GM12878 (cell line): ENCODE measurements at places on chromosomes 4 and X. TPM values are rescaled to one million over a fixed set of nuclear protein-coding genes. Genes with fewer than 3 reads are reported as not detected.

Gene SPANXD
- total RNA-seq: not detected in 2 replicates

Gene FGB
- 2.0 and 2.7 TPM in 2 replicates for total RNA-seq

Gene TMEM144
- 1.8 and 2.6 TPM in 2 replicates for total RNA-seq

Gene SHROOM4
- total RNA-seq: 0.03 TPM in 2 replicates

Gene FOXP3
- 0.21 and 0.24 TPM in 2 replicates for total RNA-seq

Gene GAB3
- 0.96 and 2.0 TPM in 2 replicates for total RNA-seq

Gene SERPINA7
- total RNA-seq: not detected in 2 replicates

Gene SSX4
- not detected in 2 replicates for total RNA-seq
